ENCODE measurements at places on chromosomes 13 and 19.

- no peak for DNase-seq
Observed at GRCh38 chr19:13459351-13459750, 46.9 kb downstream of the CACNA1A start.

DNA sequence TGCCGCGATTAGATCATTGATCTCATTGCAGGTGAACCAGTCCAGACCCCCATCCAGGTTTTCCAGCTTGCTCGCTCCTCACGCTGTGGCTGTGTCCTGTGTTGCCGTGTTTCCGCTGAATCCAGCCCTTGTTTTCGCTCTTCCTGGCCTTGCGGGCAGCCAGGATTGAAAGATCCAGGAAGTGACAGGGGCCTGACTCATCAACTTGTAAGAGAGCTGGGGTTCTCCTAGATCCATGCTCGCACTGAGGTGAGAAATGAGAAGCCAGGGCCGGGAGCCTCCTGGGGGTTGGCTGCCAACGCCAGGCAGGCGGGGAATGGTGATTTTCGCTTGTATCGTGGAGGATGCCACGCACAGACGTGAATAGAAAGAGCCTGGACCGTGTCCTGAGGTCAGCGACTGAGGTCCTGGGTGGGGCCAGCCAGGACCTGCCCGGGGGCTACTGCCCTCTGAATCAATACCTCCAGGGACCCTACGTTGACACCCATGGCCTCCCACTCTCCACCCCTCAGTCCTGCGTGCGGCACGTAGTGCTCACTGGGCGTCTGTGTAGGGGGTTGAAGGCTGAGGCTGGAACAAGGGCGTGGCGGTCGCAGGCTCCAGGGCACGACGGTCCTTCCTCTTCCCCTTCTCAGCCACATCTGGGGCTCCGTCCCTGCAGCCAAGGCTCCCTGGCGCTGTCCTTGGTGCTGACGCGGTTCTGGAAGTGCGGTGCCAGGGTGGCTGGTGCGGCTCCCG is 7.3 kb upstream of the PTPRH start:
- peak; percentile 45 for DNase-seq

GRCh38 chr13:45882626-45883025 is 31.1 kb upstream of the SIAH3 start:
- no peak for DNase-seq

- peak; percentile 13 for DNase-seq
Observed at GRCh38 chr19:40143612-40144011, 47.6 kb upstream of the MAP3K10 start.

- no peak for DNase-seq
Observed at GRCh38 chr13:36639610-36640009, 34.2 kb upstream of the SERTM1 start.

GRCh38 chr19:4139614-4140236 is 13.7 kb upstream of the CREB3L3 start:
- peak; percentile 76 for DNase-seq

- DNase-seq = peak; percentile 34
Observed at GRCh38 chr19:35206379-35206778, 22.2 kb downstream of the FAM187B start.

DNA sequence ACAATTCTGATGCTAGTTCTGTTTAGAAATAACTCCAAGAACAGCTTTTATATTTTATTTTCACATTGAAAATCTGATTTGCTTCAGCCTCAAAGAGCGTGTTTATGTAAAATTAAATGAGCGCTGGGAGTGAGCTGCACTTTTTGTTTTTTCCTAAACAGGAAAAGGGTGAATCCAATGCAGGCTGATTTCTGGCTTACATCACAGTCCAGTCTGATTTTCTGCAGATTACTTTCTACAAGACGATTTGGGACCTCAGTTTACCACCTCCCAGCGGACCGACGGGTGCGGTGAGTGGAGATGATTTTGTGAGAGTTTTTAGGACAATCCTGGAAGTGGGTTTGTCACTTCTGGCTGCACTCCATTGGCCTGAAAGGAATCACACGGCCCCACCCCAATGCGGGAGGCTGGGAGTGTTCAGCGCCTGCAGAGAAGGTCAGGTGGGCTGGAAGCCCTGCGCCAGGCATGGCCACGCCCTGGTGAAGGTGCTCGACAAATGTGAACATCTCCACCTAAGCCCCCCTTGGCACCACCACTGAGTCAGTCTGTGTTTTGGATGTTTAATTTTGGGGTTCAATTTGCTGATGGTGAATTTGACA is 90.1 kb downstream of the ANKRD10 start:
- no peak for DNase-seq

DNA sequence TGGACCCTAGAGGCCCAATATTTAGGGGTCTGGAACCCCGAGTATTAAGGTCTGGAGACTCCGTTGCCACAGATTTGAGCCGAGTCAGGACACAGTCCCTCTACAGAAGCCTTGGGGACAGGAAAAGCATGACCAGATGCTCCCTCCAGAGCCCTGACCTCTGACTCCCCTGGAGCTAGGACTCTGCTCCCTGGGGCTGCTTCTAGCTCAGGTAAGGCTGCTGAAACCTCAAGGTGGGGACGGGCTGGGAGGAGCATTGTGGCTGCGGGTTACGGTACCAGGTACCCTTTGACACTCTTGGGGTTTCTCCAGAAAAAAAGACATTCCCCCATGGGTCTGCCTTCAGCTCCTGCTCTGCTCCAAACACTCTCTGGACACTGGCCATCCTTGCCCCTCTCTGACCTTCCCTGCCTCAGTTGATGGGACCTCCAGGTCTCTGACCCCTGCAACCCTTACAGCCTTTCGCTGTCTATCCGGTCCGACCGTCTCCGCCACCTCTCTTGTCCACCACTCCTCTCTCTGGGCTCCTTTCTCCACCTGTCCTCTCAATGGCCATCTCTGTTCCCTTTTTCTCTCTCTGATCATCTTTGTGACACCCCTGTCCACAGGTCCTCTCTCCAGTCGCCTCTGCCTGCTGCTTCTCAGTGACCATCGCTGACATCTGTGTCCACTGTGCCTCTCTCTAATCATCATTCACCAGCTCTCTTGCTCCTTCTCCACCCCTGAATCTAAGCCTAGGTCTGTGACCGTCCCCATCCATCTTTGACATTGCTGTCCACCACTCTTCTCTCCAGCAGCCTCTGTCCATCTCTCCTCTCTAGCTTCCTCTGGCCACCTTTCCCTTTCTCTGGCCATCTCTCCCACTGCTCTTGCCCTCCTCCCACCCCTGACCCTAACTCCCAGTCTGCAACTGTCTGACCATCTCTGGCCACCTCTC is 1.4 kb downstream of the LRFN3 start:
- no peak for DNase-seq

GRCh38 chr19:7545300-7545699 is 9.8 kb downstream of the PNPLA6 start:
- no peak for DNase-seq
